Cardiac fibroblast (primary cell): ENCODE measurements at places on chromosomes 11 and 22.

- DNase-seq, result peak; percentile 17
These were observed 91.9 kb upstream of the TP53I11 start for GRCh38 chr11:45042560-45042959.

- DNase-seq, result no peak
These were observed 13.4 kb downstream of the CXCR5 start for GRCh38 chr11:118896921-118897591.

GRCh38 chr11:16587670-16588069 is 150.8 kb upstream of the C11orf58 start:
- no peak for DNase-seq

GRCh38 chr22:21022955-21023614 is 8.1 kb downstream of the P2RX6 start:
- DNase-seq, result no peak

DNA sequence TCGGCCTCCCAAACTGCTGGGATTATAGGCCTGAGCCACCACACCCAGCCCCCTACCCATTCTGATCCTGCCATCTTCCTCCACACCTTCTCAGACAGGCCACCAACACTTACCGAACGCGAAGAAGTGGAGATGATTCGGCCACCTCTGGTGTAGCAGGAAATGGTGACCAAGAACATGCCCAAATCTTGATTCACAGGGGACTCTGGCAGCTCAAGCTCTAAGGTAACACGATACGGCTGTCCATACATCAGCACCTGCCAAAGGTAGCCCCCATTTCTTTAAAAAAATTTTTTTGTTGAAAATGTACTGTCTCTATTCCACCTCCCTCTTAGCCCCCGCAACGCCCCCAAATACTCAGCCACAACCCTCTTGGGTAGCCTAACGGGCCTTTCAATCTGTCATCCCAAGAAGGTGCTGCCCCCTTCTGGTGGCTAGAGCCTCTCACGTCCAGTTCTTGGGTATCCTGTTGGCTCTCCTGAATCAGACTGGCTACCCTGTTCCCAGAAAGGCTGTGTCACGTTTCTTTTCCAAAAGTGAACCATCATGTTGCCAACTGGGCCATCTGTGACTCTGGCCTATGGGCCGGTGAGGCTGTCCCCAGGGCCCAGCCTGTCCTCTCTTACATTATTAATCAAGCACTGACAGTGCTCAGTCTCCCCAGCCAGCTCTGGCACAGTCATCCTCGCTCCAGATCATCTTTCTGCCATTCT is 5.3 kb upstream of the LRRN4CL start:
- peak; percentile 91 for DNase-seq

DNA sequence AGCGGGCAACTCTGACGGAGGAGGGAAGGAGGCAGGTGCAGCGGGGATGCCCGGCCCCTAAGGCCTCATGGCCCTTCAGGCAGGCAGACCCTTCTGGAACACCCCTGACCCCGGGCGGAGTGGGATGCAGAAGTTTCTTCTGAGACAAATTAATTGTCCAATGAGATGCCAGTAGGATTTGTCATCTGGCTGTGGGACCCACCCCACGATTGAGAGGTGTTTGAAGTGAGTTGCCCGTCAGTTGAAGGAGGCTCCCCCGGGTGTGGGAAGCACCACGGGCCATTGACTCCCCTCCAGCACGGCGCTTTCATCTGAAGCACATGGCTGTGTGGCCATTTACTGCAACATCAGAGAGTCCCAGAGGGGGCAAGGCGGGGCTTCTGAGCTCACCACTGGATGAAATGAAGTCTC is 527.8 kb downstream of the BRD1 start:
- DNase-seq, result no peak

GRCh38 chr11:1876361-1877063 is 15.2 kb downstream of the PRR33 start:
- DNase-seq, result peak; percentile 55

DNA sequence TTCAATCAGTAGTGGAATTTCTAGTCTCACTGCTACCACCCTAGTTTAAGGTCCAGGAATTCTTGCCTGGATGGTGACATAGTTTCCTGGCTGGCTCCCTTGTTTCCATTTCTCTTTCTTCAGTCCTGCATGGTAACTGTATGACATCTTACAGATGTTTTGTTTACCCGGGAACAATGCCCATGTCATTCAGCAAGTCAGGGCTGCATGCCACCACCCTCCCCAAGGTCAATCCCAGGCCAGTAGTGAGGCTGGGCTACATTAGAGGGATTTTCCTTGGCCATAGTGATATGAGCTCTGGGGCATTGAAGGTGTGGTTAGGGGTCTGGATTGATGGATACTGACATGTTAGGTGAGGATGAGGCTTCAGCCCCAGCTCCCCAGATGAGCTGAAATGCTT is 114.9 kb upstream of the E2F8 start:
- no peak for DNase-seq

DNA sequence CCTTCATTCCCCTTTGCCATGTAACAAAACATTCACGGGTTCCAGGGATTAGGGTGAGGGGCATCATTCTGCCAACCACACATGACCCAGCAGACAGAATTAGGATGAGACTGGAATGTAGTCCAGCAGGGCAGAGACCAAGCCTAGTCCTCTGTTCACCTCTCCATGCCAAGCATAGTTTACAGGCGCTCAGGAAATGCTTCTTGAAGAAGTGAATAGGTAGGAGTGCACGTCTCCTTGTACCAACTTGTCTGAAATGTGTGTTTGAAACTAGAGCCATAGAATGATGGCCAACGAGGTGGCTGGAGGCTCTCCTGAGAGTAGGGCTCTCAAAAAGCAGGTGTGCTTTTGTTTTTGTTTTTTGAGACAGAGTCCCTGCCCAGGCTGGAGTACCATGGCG is 8.2 kb downstream of the SPINDOC start:
- no peak for DNase-seq

DNA sequence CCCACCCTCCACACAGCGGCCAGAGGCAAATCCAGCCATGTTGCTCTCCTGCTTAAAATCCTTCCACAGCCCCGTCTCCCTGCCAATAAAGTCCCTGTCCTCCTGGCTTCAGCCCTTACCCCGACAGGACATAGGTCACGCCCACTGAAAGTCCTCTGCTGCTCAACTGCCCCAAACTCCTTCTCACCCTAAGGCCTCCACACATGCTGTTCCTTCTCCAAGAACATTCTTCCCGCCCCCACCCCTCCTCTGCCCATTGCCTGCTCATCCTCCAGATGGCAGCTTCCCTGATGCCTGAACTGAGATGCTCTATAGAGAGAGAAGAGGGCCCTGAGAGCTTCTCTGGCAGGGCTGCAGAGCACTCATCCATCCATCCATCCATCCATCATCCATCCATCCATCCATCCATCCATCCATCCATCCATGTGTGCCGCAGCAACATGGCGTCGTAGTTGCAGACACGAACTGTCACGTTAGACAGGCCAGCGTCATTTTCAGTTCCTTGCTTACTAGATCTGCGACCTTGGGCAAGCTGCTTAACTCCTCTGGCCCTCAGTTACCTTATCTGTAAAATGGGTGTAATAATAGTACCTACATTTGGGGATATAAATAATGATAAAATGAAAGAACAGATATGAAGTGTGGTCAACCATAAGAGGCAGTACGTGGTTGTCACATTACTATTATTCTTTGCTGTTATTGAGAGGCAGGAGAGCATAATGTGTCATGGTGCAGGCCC is 9.4 kb downstream of the NPTXR start:
- no peak for DNase-seq

DNA sequence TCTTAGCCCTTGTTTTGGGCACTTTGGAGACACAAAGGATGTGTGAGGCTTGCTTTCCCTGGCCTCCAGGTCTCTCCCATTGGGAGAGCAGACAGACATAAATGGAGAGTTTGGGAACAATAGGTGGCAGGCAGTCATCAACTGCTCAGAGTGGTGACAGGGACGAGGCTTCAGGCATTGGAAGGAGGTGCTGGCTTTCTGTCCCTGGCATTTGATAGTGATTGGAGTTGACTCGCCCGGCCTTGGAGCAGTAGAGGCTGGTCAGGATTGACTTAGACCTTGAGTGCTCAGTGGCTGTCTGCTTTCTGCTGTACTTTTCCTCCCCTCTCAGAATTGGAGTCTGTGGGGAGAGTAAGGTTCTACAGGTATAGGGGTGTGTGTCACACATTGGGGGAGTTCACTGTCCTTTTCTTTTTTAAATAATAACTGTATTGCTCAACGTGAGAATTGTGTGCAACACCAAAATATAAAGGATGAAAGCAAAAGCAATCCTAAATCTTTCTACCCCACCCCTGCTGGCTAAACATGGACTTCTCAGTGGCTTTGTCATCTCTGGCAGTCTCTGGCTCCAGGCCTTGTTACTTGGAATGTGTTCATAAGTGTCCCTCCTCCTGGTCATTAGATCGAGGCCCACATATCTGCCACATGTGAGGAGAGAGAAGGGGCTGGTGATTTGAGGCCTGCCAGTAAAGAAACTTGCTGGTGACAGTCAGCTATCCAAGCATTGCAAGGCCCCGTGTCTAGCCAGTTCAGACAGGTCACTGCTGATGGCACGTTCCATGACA is 21.1 kb downstream of the SHISA8 start:
- no peak for DNase-seq

- DNase-seq, result peak; percentile 36
These were observed 132.6 kb upstream of the HSD17B12 start for GRCh38 chr11:43547889-43548381.

DNA sequence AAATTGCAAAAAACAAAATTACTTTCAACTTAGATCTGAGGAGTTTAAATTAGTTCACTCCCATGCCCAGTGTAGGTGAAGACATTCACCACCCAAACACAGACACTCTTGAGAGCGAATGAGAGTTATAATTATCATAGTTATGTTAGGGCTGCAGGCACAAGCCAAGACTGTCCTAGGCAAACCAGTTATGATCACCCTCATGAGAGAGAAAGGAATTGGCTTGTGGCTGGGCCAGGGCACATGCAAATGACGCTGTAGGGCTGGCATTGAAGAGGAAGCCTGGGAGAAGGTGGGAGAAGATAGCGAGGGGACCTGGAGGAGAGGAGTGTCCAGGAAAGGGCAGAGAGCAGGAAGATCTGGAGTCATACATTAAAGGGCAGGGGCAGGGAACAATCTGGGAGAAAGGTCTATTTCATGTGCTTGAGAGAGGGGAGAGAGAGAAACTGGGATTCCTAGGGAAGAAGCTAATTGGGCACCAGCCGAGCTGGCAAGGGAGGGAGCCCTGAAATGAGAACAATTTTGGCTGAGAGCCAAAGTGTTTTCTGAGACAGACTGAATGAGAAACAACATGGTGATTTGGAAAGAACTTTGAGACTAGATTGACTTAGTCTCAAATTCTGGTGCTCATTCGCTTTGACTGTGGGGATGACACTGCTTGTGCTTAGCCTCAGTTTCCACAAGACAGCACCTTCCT is 279.9 kb downstream of the KIRREL3 start:
- no peak for DNase-seq

GRCh38 chr22:30743257-30744020 is 48.8 kb downstream of the OSBP2 start:
- DNase-seq, result no peak

DNA sequence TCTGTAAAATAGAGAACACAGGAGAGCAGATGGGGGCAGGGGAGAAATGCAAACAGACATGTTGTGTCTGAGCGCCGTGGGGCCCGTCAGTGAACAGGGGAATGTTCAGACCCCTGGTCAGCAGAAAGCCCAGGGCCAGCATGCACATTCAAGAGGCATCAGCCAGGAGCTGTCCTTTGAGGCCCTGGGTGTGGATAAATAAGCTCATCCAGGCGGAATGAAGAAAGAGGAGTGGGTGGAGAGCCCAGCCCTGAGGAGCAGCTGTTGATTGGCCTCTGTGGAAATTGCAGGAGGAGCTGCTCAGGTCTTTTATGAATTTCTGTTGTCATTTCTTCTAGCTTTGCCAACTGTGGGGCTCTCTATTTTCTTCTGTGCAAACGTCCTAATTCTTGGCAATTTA is 49.7 kb upstream of the CECR2 start:
- no peak for DNase-seq

- peak; percentile 88 for DNase-seq
These were observed at the start of gene PAMR1 for GRCh38 chr11:35525501-35526175. TSS of gene PAMR1 (minus strand) at chr11:35525616. CDS start at chr11:35525585, 31 bp downstream.

DNA sequence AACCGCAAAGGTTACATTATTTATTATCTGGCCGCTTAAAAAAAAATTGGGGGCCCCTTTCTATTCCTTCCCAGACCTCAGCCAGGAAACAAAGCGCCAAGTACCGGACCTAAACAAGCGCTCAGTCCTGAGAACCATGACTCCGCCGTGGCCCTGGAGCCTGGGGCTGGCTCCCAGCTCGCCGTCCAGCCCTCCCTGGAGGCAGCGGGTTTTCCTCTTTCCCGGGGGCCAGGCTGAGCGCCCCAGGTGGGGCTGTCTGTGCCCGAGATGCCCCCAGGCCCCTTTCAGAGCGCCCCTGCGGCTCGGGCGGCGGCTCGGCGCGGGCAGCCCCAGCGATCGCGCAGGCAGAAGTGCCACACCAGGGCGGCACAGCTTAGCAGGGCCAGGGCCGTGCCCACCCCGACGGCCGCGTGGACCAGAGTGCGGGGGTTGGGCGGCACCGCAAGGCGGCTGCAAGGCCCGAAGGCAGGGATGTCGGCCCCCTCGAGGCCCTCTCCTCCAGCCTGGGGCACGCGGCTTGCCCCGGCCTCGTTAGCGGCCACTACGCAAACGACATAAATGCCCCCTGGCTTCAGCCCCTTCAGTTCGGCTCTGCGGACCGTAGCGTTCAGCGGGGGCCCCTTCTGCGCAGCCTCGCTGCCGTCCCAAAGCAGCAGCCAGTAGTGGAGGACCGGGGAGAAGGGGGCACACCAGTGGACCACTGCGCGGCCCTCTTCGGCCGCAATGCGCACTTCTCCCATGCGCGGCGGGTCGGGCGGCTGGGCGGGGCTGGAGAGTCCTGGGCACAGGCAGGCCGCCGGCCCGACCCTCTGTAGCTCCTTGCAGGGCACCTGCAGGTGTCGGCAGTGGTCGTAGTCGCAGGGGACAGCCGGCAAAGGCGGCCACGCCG is 1.6 kb downstream of the LRRN4CL start:
- DNase-seq, result no peak

- no peak for DNase-seq
These were observed 21.9 kb downstream of the STX3 start for GRCh38 chr11:59777104-59777503.

GRCh38 chr11:98772893-98773292 is 247.9 kb upstream of the CNTN5 start:
- DNase-seq, result no peak

- no peak for DNase-seq
These were observed 82.4 kb upstream of the RTL6 start for GRCh38 chr22:44580176-44581095.
